Activated T-helper 1 cell treated with Interleukin-2 at 50 U/mL for 16 hours (primary cell): ENCODE measurements at places on chromosomes 6 and 20.

GRCh38 chr6:136628996-136629395, 78.8 kb upstream of the MAP7 start:
- DNase-seq, result no peak

DNA sequence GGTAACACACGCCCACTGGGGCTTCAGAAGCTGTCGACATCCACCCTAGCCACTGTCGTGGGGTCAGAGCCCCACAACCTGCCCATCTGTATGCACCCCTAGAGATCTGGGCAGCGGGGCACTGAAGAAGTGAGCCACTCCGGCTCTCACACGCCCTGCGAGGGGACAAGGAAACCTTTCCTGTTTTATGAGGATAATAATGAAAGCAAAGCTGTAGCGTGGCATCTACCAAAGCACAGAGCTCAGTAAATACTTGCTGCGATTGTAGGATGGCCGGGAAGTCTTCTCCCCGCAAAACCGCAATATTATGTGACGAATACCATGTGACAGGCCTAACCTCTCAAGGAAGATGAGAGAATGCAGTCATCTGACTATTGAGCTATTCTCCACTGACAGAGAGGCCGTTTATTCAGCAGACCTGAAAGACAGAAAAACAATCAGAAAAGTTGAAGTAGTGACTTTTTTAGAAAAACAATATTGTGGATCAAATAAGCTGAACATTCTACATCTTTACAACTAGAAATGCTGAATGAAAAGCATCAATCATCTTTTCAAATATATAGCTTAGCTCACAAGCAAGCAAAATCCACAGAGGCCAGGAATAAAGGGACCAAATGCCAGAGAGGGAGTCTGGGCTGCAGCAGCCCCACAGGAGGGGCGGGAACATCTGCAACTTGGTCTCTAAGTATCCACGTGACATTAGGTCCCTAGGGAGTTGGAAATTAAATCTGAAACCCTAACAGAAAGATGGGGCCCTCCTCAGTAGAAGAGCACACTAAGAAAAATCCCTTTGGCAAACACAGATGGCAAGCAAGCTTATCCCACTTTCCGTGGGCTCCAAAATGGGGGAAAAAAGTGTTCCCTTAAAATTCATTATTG, 207.8 kb downstream of the TTLL2 start:
- DNase-seq, result no peak

DNA sequence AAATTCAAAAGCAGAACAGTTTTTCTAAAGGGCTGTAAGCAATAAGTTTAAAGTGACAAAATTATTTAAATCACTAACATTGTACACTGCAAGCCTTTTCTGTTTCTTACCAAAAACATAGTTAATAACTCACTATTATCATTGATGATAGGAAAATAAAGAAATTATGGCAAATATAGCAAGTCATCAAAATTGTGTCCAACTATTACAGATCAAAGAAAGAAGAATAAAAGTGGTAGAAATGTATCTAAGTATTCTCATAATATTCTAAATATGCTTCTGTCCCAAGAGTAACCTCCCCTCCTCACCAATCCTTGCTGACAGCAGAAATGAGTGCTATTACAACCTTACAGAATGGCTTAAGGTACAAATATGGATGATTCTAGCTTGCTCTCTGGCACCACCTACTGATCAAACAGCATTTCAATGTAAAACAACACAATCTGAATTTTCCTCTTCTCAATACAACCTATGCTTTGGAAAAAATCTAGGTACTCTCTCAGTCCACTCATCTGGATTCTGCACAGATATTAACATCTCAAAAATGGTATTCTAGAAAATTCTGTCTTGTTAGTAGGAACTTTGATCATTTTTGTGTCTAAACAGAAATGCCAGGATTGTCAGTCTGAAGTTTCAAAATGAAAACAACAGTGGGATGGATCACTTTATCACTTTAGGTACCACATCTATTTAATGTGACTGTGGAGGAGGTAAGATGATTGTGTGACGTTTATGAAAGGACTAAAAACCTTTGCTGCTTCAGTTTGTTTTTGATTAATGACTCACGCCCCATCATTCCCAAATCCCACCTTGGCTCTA, 40.9 kb downstream of the ZFP64 start:
- no peak for DNase-seq

DNA sequence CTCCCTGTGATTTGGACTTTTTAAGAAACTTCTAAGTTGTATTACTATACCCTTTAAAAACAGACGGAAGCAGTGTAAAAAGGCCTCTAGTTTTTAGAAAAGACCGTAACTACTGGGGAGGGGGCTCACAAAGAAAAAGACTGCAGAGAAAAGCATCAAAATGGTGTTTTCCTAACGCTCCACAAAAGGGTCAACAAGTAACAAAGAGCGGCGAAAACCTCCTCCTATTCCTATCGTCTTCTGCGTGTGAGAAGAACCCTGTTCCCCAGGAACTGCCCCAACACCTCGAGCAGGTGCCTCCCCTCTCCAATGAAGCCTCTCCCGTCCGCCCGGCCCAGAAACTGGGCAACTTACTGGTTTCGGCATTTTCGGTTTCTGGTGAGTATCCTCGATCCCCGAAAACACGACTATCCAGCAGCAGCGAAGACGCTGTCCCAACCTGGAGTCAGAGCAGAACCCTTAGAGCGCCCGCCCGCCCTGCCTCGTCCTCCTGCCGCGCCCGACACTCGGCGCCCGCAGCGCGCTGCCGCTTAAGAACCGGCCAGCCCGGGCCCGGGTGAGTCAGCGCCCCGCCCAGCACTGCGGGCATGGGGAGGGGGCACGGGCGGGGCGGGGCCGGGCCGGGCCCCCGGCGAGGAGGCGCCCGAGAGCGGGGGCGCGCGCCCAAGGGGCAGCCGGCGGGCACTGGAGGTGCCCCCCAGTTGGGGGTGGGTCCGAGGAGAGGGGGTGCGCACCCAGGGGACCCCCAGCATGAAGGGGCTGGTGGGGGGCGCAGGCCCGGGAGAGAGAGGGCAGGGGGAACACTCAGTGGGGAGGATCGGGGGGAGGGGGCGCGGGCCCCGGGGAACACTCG, 1.2 kb downstream of the EZR start:
- DNase-seq, result peak; percentile 78

GRCh38 chr20:12433724-12434123, 516.0 kb downstream of the BTBD3 start:
- DNase-seq, result no peak

DNA sequence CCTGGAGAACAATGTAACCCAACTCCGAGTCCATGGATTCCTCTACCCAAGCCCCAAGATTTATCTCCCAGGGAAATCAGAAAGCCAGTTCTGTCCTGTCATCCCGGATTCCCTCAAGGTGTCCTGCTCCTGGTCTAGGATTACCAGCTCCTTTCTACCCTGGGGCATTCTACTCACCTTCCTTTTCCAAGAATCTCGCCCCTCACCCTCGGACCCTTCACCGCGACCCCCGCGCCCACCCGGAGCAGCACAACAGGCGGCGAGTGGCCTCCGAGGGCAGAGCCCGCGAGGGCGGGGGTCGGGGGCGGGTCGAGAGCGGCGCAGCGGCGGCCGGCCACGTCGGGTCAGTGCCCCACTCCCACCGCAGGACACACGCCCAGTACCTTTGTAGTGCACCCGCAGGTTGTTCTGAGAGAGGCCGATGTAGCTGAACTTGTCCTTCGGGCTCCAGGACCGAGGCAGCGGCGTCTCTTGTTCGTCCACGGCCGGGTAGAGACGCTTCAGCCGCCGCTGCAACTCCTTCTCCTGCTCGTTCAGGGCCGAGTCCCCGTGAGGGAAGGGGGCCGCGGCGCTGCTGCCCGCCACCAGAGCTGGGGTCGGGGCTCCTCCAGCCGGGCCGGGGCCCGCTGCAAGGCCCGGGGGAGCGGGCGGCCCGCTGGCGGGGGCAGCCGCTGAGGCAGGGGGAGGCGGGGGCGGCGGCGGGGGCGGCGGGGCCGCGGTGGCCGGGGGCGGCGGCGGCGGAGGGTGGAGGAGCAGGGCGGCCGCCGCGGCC, 897 bp downstream of the RANBP9 start:
- peak; percentile 2 for DNase-seq

DNA sequence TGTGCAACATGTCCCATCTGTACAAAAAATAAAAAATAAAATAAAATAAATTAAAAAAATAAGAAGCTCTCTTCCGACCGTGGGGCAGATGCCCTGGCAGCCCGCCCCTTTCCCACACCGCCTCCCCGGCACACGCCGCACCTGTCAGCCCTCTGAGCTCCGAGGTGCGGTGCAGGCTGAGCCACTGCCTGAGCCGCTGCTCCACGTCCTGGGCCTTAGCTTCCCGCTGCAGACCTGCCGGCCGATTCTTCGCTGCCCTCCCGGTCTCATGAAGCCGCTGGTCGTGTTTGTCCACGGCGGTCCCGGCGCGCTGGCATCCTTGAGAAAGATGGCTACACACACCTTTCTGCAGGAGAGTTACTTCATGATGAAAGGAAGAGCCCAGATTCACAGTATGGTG, 10.7 kb upstream of the CLPSL2 start:
- no peak for DNase-seq
